ENCODE measurements at places on chromosomes 12 and 14.
A peak's percentile ranks its signal among the peaks of the same experiment; 100 is the strongest.

DNA sequence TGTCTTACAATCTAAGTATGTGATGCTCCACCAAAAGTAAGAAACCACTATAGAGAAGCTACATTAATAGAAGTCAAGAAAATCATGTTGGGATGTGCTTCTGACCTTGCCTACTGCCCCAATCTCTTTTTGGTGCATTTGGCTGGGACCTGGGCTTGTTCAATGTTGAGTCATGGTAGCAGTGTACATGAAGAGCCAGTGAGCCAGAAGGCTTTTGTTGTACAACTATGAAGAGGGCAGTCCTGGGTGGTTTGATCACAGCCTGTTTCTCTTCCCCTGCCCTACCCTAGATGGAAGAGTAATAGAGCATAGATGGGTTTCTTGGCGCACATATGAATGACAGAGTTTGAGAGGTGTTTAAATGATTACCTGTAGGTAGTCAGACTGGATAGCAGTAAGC lies 56.4 kb downstream of the UBR7 start:
- DNase-seq: no peak

DNA sequence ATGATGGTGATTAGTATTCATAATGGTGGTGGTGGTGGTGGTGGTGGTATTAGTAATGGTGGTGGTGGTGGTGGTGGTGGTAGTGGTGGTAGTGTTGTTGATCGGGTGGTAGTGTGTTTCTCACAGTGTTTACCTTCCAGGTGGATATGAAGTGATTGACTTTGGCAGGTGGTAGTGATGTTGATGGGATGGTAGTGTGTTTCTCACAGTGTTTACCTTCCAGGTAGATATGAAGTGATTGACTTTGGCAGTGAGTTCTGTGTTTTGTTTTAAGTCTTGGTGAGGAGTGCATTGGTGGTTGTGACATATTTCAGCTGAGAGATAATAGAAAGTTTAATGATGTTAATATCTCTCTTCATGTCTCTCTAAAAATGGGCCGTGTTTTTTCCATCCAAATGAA lies 189.4 kb downstream of the TMTC2 start:
- no peak for DNase-seq

- DNase-seq: no peak
These were observed 827.7 kb downstream of the TMTC2 start for GRCh38 chr12:83514372-83514771.

GRCh38 chr14:23110579-23111365 lies 6.0 kb upstream of the CIROP start:
- no peak for DNase-seq

GRCh38 chr14:77469539-77469938 lies 11.6 kb downstream of the AHSA1 start:
- DNase-seq: no peak

DNA sequence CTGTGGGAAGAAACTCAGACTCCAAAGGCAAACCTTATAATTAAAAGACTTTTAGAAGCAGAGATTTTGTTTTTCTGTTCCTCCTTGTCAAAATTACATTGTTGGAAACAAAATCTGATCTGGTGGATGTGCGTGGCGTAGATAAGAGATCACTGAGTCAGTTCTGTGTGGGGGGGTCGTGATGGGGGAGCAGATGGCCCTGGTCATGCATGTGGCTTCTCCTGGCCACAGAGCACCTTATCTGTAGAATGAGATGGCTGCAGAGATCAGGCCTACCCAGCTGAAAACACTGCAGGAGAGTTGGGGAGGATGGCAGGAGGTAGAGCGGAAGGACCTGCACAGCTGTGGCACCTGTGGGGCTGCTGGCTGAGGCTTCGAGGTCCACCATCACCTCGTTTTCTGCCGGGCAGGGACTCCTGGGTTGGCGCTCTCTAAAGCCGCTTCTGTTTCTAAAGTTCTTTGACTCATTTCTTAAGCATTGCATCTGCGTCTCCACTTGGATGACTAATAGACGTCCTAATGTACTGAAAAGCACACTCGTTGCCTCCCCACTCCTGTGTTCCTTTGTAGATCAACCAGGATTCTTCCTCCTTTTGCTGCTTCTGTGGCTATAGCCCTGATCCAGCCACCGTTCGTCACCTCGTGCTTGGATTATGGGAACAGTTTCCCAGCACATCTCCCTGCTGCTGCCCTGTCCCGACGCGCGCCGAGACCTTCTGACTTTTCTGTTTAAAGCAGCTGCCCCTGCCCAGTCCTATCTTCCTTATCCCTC lies 93.4 kb downstream of the TSPAN9 start:
- no peak for DNase-seq

- no peak for DNase-seq
These were observed 2.6 kb downstream of the DNAJC22 start for GRCh38 chr12:49349266-49349665.

DNA sequence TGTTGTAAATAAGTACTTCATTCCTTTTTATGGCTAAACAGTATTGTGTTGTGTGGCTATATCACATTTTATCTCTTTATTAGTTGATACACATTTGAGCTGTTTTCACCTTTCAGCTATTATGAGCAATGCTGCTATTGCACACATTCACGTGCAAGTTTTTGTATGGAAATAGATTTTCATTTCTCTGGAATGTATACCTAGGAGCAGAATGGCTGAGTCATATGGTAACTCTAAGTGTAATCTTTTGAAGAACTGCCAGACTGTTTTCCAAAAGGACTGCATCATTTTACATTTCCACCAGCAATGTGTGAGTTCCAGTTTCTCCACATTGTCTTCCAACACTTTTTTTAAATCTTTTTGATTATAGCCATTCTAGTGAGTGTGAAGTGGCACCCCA lies 134.0 kb downstream of the SRGAP1 start:
- DNase-seq: no peak

DNA sequence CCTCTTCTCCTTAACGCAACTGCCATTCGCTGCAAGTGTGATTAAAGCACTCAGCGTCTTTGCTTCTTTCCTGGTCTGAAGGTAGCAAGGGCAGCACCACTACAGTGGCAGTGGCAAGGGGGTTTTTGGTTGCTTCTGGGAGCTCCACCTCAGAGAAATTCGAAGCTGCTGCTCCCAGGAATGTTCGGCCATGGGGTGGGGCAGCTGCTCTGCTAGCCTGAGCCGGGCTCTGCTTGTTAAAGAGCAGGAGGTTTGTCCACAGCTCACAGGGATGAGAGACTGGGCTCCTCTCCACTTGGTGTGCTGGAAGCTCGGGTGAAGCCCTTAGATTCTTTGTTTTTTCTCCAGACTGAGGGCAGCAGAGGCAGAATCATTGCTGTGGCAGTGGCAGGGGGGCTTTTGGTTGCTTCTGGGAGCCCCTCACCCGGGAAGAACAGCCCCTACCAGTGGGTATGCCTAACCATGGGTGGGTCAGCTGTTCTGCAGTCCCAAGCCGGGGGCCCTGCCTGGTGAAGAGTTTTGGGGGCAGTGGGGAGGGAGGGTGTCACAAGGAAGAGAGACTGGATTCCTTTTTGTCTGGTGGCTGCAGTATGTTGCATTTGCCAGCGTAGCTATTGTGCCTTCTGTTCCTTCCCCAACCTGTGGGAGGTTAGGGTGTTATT lies 340.2 kb downstream of the AEBP2 start:
- no peak for DNase-seq

DNA sequence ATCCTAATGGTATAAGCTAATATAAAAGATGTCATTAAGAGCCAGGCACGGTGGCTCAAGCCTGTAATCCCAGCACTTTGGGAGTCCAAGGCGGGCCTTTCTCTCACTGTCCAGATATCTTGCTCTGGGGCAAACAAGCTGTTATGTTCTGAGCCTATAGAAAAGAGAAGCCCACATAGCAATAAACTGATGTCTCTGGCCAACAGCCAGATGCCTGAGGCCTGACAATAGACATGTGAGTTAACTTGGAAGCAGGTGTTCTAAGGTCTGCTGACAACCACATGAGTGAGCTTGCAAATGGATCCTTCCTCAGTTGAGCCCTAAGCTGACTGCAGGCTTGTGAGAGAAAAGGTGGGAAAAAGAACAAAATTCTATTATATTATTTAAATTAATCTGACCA lies 25.0 kb downstream of the YAF2 start:
- no peak for DNase-seq

GRCh38 chr12:109736552-109737108 lies 23.0 kb downstream of the FAM222A start:
- DNase-seq: no peak

DNA sequence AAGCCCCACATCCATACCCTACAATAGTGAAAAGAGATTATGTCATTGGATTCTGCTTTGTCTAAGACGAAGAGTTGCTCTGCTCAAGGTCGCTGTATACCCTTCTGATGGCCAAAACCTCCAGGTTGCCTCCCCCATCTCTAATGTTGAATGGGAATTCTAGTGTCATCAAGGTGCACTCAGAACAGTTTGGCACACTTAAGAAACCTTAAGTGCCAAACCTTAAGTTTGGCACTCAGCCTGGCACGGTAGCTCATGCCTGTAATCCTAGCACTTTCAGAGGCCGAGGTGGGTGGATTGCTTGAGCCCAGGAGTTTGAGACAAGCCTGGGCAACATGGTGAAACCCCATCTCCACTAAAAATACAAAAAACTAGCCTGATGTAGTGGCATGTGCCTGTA lies 1245.6 kb upstream of the SEL1L start:
- no peak for DNase-seq

DNA sequence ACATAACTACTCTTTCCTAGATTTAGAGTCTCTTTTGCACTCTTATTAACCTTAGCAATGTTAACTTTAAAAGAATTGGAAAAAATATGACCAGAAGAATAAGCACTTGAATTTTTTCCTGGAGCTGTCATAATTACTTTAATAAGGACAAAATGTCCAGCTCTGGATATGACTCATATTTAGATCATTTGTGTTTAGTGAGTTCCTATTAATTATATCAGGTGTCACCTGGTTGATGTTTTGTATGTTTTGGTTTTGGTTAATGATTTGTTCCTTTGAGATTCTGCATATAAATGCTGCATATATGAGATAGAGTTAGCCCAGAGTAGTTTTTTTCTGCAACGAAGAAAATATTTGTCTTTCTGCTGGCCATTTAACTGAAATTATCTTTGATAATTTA lies 5.1 kb downstream of the CLECL1 start:
- no peak for DNase-seq

DNA sequence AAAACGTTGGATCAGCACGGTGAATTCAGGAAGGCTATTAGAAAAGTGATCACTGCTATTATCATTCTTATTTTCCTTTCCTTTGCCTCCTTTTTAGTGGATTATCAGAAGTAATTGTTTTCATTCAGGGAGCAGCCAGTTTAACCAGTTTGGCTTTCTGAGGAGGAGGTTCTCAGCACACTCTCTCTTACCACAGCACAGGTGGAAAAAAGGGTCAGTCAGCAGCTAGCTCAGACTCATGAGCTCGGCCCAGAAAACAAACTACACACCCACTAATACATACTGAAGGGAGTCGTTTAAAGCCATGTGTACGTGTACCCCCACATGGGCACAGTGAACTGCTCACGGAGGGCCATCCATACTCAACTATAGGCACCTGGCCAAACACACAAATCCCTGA lies 23.2 kb upstream of the MAGOHB start:
- no peak for DNase-seq

DNA sequence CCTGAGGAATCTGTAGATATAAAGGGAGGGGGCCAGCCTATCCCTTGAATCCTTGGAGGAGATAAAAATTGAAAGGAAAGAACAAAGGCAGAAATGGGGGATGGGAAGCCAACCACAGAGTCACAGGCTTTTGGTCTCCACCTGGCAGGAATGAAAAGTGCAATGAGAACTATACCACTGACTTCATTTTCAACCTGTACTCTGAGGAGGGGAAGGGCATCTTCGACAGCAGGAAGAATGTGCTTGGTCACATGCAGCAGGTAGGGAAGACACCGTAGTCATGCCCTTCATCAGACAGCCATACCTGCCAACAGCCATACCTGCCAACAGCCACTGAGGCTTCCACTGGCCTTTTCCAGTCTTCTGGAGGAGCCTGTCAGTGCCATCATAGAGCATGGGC lies 13.4 kb downstream of the ASB8 start:
- DNase-seq: no peak

- DNase-seq: peak; percentile 78
These were observed 40.0 kb upstream of the SRSF5 start for GRCh38 chr14:69726761-69727511.

DNA sequence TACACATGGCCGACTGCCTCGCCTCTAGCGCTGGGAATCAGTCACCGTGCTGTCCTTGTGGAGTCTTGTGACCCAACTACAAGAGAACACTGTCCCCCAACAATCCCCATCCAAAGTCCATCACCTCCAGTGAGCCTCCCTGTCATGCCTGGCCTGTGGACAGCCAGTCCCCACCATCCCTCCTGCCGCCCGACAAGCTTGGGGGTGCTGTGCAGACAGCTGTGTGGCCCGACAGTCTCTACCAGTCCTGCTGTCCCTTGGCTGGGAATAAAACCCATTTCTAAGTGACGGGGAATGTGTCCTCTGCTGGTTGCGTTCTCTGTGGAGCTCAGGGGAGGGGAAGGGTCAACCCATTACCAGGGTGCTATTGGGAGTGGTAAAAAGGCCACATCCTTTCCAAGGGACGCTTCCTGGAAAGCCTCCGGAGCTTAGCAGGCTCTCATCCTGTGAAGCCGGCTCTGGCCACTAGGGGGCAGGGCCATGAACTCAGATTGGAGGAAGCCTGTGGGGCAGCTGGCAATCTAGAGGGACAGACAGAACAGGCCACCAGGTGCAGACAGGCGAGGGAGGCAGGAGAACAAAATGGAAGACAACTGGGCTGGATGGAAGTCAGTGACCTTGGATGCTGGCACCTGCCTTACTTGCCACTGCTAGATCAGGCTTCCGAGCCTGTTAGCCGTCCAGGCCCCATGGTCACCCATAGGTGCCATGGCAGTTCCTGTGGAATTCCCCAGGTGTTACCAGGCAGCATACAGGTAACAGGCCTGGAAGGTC lies 12.0 kb upstream of the BLTP3B start:
- no peak for DNase-seq

- DNase-seq: peak; percentile 39
These were observed 1.2 kb upstream of the CLEC2B start for GRCh38 chr12:9870286-9870866.

- DNase-seq: no peak
These were observed 410.2 kb downstream of the APAF1 start for GRCh38 chr12:99055299-99055698.

DNA sequence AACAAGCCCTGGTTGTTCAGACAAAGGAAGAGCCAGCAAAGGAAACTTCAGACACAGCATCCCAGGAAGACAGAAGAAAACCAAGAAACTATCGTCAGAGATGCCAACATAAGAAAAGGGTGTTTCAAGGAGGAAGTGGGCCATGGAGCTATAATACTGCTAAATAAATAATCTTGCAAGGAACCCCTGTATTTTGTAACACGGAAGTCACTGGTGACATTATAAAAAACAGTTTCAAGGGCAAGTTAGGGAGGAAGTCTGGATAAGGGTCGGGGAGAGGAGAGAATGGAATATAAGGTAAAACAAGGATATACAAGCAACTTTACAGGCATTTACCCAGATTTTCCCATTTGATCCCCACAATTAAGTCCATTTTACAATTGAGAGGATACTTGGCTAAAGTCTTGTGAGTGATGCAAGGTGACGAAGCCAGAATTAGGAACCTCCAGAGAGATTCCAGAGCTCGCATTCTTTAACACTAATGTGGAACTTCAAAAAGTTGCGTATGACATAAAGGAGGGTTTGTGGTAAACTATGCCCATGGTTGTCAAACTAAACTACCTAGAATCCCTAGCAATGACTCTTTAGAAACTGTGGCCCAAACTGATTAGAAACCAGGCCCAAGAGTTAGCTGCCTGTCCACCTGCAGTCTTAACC lies 46.4 kb downstream of the PPM1H start:
- DNase-seq: no peak

Data from pons (tissue), 1 donor.